Fibroblast of skin of right biceps (primary cell): ENCODE measurements at places on chromosomes 4 and X.

DNA sequence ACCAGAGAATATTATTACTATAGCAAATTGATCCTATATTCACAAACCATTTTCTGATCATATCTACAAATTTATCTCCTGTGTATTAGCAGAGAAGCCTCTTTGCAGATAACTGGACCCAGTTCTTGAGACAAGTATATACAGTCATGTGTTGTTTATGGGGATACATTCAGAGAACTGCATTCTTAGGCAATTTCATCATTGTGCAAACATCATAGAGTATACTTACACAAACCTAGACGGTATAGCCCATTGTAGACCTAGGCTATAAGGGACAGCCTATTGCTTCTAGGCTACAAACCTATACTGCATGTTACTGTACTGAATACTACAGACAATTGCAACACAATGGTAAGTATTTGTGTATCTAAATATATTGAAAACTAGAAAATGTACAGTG is 152.5 kb upstream of the SPANXN4 start:
- no peak for DNase-seq

GRCh38 chr4:99834569-99834968 is 17.9 kb downstream of the DAPP1 start:
- no peak for DNase-seq

DNA sequence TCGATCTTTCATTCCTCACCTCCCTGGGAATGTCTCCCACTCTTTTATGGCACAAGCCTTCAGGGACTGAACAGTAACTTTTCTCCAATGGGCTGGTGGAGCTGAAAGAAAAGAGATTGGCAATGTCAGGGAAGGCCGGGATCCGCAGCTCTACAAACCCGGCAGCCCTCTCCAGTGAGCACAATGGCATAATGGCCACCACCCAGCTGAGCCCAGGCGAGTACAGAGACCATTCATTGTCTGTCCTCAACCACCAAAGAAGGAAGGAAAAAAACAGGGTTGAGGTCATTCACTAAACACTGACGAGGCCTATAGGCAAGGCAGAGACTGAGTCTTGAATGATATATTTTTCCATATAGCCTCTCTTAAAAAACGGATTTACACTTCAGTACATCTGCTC is 3.6 kb downstream of the GEMIN8 start:
- no peak for DNase-seq

GRCh38 chrX:53440621-53441517 is 6.7 kb upstream of the HSD17B10 start:
- peak; percentile 41 for DNase-seq

GRCh38 chr4:87807402-87807801 is 8.0 kb downstream of the IBSP start:
- DNase-seq, result peak; percentile 30

DNA sequence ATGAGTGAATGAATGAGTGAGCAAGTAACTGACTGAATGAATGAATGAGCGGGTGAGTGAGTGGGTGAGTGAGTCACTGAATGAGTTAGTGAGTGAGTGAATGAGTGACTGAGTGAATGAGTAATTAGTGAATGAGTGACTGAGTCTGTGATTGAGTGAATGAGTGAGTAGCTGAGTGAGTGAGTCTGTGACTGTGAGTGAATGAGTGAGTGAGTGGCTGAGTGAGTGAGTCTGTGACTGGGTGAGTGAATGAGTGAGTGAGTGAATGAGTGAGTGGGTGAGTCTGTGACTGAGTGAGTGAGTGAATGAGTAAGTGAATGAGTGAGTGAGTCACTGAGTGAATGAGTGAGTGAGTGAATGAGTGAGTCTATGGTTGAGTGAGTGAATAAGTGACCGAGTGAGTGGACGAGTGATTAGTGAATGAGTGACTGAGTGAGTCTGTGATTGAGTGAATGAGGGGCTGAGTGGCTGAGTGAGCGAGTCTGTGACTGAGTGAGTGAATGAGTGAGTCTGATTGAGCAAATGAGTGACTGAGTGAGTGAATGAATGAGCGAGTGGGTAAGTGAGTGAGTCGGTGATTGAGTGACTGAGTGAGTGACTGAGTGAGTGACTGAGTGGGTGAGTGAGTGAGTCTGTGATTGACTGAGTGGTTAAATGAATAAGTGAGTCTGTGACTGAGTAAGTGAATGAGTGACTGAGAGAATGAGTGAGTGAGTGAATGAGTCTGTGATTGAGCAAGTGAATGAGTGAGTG is 223.0 kb upstream of the PSAPL1 start:
- DNase-seq, result no peak

- no peak for DNase-seq
These were observed 238.2 kb downstream of the C4orf33 start for GRCh38 chr4:129334136-129334535.

DNA sequence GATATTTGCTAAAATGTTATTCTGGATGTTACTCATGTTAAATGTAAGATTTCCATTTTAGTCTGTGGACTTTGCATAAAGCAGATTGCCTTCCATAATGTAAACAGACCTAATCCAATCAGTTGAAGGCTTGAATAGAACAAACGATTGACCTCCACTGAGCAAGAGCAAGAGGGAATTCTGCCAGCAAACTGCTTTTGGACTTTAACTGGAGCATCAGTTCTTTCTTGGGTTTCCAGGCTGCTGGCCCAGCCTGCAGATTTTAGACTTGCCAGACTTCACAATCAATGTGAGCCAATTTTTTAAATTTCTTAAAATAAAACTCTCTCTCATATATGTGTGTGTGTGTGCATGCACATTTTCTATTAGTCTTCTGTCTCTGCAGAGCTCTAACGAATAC is 1248.8 kb downstream of the ADGRL3 start:
- DNase-seq, result no peak

- DNase-seq, result no peak
These were observed 34.9 kb upstream of the FHDC1 start for GRCh38 chr4:152901205-152901604.

GRCh38 chr4:87530868-87531267 is 1.7 kb upstream of the SPARCL1 start:
- DNase-seq, result peak; percentile 33

- no peak for DNase-seq
These were observed 805.3 kb upstream of the TENM3 start for GRCh38 chr4:181437895-181438294.

DNA sequence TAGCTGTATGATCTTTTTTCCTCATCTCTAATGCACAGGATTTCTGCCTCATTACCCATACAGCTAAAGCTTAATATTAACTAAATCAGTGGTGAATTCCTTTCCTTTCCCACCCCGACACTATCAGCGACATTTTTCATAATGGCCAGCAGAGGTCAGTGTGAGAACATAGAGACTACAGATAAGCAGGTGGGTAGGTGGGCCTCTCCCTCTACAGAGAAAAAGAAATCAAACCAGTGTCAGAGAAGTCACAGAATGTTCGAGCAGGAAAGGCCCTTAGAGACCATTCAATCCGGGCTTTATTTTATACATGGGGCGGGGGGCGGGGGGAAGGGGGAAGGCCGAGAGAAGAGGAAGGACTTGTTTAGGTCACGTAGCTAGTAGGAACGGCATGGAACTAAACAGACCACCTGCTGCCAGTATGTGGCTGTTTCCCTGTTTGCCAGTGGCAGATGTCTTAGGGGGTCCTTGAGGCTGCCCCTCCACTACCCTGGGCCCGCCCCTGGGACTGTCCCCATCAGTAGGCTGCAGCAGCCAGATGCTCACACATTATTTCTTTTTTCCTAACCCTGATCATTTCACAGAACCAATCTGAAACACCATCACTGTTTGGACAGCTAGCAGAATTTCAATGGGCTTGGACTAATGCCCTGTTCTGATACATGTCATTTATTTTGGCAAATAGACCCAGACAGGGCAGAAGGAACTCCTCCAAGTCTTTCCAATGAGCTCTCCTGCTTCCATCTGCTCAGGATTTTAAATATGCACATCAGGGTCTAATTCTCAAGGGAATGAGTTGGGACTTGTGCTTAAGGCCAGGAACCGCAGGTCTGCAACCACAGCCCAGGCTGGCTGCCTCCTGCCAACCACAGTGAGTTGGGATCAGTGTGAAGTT is 133.4 kb downstream of the ATG4A start:
- DNase-seq, result peak; percentile 24

DNA sequence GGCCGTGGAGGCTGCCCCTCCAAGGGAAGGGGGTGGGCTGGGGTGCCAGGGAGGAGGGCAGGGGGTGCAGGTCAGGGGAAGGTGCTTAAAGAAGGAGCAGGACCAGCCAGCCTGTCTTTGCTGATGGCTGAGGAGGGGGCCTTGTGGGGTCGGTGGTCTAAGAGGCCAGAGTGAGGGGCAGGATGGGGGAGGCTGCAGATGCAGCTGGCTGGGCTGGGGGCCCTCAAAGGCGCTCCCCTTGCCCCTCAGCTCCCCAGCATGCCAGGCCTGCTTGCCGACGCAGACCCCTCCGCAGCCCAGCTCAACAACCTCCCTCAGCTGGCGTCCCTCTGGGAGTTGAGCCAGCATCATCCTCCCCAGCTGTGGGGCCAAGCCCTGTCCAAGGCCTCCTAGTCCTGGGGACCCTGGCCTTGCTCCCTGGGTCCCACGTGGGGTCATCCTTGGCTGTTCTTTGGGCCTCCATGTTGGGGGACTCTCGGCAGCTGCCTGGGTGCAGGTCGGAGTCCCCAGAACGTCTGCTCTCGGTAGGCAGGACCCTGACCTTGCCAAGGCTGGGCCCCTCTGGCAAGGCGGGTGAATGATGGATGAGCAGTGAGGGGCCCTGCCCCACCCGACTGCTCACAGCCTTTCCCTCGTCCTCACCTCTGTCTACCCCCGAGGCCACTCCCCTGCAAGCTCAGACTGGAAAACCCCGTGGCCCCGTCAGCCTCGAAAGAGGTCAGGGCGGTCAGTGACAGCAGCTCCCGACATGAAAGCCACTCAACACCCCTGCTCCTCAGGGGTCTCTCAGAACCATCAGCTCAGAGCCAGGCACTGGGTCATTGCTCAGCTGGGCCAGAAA is 119.4 kb downstream of the FAM53A start:
- DNase-seq, result no peak

- DNase-seq, result peak; percentile 22
These were observed 985.8 kb downstream of the TRAM1L1 start for GRCh38 chr4:116099596-116099995.

DNA sequence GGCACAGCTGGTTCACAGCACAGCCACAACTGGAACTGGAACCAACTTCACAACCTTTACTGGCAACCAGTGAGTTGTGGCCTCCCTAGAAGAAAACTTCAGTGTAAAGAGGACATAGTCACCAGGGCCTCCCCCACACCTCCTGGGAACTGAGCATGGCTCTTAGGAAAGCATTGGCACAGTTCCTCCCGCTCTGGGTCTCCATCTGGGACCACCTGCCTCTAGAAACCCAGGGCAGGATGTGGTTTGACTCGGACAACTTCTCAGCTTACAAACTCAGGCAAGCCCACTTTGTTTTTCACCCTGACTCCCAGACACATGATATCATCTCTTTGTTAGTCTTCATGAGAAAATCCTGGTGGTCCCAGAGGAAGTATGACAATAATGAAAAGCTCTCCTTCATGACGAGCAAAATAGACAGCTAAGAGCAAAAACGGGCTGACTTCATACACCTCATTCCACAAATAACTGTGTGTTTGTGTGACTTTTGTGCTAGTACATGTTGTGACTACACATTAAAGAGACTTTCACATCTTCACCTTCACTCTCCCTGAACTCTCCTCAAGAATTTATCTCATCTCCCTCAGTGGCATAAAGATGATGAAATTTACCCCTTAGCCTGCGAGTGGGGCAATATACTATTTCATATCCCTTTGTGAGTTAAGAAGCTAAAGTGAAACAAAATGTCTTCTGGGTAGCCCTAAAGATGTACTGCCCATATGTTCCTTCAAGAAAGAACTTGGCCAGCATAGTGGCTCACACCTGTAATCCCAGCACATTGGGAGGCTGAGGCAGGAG is 75.4 kb downstream of the SH3KBP1 start:
- peak; percentile 80 for DNase-seq
